ENCODE measurements at places on chromosomes 1 and 21.

GRCh38 chr1:46315669-46316403 lies 12.3 kb downstream of the UQCRH start:
- no peak for DNase-seq

GRCh38 chr1:29977550-29977949 lies 741.2 kb downstream of the PTPRU start:
- DNase-seq, result no peak

DNA sequence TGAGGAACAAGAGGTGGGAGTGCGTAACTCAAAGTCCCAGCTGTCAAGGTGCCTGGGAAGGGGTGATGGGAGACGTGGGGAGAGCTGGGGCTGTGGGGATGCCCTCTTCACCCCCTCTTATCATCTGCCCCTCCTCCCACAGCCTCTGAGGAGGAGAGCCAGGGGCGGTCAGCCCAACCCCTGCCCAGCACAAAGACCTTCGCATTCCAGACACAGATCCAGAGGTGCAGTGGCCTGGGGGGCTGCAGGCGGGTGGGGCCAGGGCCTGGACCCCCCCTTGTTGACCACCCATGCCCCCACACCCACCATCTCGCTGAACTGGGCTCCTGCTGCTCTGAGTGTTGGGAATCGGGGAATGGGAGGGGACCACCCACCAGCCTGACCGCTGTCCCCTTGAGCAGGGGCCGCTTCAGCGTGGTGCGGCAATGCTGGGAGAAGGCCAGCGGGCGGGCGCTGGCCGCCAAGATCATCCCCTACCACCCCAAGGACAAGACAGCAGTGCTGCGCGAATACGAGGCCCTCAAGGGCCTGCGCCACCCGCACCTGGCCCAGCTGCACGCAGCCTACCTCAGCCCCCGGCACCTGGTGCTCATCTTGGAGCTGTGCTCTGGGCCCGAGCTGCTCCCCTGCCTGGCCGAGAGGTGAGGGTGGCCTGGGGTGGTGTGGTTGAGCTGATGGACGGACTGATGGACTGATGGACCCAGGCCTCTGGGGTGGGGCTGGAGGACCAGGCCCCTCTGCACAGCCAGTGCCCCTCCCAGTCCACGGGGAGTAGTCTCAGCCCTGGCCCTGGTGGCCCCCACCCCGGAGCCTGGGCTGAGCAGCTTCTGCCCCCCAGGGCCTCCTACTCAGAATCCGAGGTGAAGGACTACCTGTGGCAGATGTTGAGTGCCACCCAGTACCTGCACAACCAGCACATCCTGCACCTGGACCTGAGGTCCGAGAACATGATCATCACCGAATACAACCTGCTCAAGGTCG lies 29.7 kb downstream of the TRIM11 start:
- DNase-seq, result peak; percentile 19

DNA sequence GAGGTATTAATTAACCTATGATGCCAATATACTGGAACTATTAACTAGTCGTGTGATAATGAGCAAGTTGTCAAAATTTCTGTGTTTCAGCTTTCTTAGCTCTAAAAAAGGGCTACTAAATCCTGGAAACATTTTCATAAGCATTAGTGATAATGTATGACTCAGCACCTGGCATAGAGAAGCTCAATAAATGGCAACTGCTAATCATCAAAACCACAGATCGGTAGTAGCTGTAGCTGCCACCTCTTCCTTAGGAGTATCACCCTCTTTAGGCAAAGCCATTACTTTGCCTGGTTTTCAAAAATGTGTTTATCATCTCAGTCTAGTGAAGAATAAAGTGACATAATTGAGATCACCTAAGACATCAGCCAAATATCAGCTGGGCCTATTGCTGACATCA lies 75.5 kb downstream of the TPR start:
- DNase-seq, result no peak

DNA sequence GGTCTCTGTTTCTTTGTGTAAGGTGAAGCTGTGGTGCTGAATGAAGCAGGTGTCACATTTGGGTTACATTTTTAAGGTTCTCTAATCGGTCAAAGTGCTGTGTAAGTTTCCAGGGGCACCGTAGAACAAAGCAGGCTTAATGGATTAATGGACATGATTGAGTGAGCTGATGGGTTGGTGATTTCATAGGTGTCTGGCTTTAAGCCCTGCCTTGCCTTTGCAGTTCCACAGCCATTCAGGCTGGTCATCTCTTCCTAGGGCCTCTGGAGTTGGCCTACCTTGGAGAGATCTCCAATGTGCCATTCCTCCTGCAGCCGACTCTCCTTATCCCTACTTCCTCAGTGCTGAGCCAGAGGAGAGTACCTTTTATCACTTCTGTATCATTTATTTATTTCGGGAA lies 15.2 kb downstream of the GALNT2 start:
- DNase-seq, result no peak

- no peak for DNase-seq
These were observed 35.4 kb downstream of the DISP3 start for GRCh38 chr1:11514366-11514765.

- DNase-seq, result no peak
These were observed 24.9 kb downstream of the IL6R start for GRCh38 chr1:154429841-154430611.

DNA sequence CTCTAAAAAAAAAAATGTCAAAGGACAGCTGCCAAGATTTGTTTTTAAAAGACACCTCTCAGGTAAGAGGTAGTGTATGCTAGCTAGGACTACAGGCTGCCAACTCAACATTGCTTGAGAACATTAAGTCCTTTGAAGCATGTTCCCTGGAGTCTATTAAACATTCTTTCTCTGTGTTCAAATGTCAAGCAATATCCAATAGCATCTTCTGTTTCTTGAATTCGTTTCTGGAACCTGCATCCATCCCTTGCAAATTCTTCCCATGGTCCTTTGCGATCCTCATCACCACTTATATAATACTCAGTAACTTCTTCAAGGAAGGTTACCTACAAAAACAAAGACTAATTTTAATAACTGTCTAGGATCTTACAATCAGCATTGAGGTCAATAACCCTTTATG lies 5.6 kb downstream of the PPP1R15B start:
- no peak for DNase-seq

DNA sequence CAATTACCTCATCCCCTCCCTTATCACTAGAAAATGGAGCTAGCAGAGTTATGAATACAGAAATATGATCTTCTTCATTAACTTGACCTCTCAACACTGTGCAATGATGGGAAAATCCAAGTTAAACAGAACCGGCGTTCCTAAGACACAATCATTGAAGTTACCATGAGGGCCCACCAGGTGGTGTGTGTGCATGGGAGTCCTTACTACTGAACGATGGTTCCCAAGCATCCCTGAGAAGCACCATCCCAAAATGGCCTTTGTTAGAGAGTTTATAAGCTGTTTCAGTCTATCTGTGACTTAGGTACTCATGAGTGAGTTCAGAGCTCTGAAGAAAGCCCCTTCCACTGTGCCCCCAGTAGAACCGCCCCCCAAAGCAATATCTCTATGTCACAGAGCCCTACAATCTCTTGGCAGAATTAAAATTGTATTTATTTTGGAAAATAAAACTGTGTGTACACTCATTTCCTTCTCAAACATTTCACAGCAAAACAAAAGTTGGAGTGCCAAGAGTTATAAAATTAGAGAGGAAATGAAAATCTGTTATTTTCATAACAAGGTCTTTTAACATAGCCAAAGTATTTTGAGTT lies 56.8 kb downstream of the PLD5 start:
- no peak for DNase-seq

DNA sequence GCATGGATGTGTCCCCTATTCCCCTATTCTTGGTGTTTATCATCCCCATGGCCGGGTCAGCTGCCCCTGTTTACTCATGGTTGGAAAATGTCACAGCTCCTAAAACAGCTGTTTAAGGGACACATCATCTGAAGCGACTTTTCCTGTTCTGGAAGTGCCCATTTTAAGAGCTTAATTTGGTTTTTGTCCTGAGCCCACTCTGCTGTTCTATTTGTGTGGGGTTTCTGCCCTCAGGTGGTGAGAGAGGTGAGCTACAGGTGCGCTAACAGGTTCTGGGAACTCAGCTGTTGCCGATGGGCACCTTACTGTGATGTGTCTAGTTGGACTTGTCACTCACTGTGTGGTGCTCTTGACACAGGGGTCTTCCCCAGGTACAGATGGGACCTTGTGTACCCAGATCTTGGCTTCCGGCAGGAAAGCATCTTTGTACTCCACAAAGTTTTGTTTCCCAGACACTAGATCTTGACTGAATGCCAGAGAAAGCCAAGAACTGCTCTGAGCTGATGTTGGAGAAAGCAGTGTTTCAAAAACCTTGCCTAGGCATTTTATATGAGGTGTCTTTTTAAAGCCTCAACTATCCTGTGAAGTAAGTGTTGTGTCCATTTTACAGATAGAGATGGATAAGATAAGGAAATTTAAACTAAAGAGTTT lies 59.0 kb upstream of the CD1D start:
- DNase-seq, result no peak

GRCh38 chr1:217228689-217229088 lies 402.2 kb downstream of the GPATCH2 start:
- no peak for DNase-seq

- DNase-seq, result no peak
These were observed 49.8 kb downstream of the TPR start for GRCh38 chr1:186325239-186325638.

DNA sequence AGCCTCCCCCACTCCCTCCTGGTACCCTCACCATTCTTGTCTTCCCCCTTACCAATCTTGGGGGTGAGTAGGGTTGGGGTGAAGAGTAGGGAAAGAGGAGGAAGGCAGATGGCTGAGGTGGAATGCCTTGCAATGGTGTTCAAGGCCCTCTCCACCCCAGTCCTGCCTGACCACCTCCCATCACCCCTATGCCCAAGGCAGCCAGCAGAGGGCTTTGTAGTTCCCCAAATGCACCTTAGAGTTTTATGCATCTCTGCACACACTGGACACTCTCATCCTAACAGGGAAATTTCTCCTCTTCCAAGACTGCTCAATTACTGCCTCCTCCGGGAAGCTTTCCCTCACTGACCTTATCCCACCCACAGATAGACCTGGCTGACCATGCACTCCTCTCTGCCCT lies 15.4 kb downstream of the KIF17 start:
- no peak for DNase-seq

DNA sequence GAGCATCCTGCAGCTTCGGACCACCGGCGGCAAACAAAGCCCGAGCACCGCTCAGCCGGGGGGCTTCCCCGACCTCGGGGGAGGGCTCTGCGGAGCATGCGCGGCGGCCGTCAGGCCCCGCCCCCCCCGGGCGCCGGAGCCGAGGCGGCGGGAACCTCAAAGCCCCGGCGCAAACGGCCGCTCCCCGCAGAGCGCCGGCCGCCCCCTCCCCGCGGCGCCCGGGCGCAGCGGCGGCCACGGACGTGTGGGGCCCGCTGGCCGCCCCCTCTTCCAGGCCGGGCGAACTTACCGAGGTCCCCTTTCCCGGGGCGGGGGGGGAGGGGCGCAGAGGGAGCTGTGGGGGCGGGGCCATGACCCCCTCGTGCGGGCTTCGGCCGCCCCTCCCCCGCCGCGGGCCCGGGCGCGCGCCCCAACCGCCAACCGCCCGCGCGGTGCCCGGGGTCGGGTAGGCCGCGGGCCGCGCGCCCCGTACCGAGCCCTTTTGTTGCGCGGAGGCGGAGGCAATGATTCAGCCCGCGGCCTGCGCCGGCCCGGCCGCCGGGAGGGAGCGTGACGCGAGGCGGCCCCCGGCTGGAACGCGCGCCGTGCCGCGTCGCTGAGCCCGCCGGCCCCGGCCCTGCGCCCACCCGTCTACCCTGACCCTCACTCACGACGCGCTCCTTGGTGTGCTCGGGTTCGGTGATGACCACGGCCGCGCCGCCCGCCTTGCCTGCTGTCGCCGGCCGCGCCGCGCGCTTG lies 1.7 kb downstream of the RCC2 start:
- peak; percentile 46 for DNase-seq

DNA sequence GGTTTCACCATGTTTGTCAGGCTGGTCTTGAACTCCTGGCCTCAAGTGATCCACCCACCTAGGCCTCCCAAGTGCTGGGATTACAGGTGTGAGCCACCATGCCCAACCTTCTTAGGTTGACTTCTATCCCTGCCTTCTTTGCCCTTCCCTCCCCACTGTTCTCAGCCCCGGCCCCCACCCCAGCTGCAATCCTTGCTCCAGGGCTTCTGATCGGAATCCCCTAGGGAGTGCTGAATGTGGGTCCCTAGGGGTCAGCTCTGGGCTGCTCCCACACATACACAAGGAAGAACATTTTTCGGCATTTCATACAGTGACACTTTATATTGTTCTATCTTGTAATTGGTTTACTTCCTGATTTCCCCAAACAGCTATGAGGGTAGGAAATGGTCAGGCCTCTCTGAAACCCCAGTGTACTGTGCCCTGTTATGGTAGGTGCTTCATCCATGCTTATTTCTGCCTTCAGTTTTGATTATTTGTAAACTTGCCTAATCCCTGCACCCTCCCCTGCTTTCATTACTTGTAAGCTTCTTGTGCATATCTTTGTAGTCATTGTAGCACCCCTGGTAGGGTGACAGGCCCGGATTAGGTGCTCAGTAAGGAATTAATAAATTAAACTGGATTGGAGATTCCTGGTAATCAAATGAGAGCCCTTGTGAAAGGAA lies 5.8 kb upstream of the SRP9 start:
- no peak for DNase-seq

GRCh38 chr1:189775343-189775742 lies 702.3 kb downstream of the BRINP3 start:
- no peak for DNase-seq

DNA sequence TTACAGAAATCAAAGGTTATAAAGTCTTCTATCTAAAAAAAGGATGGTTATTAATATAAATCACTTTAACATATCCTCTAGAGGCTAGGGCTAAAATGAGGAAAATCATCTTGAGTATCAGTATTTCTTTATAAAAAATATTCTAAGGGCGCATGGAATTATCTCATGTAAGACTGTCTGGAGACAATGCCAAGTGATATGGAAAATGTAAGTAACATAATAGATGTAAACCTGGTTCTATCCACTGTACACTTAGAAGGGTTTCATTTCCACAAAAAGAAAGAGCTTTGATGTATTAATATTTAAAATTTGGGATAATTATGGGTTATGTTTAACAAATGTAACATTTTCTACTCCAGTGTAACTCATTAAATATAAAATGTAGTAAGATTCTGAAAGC lies 95.9 kb upstream of the DPH5 start:
- DNase-seq, result no peak

DNA sequence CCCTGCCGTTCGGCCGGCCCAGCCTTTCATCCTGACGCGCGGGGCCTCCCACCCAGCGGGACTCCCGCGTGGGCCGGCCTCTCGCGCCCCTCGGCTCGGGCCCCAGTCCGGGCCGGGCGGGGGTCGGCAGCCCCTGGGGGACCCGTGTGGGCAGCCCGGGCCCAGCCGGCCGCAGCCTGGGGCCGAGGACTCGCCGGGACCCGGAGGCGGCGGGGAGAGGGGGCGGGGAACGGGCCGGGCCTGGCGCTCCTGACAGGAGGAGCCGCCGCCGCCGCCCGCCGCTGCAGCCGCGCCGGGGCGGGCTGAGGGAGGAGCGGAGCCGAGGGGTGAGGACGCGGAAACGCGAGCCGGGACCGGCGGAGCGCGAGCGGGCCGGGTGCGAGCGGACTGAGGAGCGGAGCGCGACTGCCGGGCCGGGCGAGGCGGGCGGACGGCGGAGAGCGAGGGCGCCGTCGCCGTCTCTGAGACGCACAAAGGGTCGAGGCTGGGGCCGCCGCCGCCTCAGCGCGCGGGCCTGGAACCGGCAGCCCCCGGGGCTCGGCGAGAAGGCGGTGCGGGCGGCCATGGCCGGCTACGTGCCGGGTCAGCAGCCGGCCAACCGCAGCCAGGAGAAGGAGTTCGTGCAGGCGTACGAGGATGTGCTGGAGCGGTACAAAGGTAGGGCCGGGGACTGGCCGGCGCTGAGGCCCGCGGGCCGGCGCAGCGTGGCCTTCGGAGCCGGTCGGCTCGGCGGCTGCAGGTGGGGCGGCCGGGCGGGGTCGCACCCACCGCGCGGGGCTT lies 79.1 kb downstream of the NDUFS5 start:
- peak; percentile 86 for DNase-seq

All from left cardiac atrium (tissue), 4 donors.